ENCODE measurements at places on chromosomes 1 and 21. TPM values are rescaled to one million over a fixed set of nuclear protein-coding genes. Genes with fewer than 3 reads are reported as not detected.

The CYP4A22 gene
- total RNA-seq = not detected

The KIF26B gene
- total RNA-seq = 0.87 TPM

The ETV3L gene
- total RNA-seq = not detected

The MARK1 gene
- total RNA-seq = 0.17 TPM

The GSTM3 gene
- total RNA-seq = 142 TPM

The FCRL4 gene
- total RNA-seq = not detected

The KAZN gene
- 3.3 TPM for total RNA-seq

The SPRR3 gene
- not detected for total RNA-seq

The KIF14 gene
- total RNA-seq = 16.0 TPM

The FMN2 gene
- total RNA-seq = 13.8 TPM

The SLAMF7 gene
- not detected for total RNA-seq

The LCE3E gene
- not detected for total RNA-seq

The LCE2A gene
- not detected for total RNA-seq

The RPE65 gene
- not detected for total RNA-seq

The C8A gene
- total RNA-seq = under 0.01 TPM

The PTCH2 gene
- total RNA-seq = 0.33 TPM

The OXCT2 gene
- total RNA-seq = 4.1 TPM

The SDC3 gene
- total RNA-seq = 15.6 TPM

The ABCA4 gene
- not detected for total RNA-seq
